Astrocyte (in vitro differentiated cells and primary cell): ENCODE measurements at places on chromosomes 4 and X.

DNA sequence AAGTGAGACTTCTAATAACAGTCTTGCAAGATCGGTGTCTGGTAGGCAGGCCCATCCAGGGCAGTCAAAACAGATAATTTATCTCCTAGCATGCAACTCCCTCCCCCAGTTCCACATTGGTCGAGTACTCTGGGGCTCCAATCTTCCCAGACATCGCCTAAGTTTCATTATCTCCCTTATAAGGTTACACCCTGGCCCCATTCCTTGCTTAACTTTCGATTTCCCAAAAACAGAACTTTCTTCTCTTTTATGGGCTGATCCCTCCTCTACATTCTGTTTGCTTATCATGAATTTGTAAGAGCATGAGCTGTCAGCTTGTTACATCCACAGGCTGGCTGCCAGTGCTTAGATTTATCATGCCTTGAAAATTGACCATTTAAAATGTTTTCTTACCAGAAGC lies 471.3 kb downstream of the TECRL start:
- H3K4me1 ChIP-seq = no peaks in the 10 kb centered on the region
- no peak for DNase-seq
- H3K4me3 ChIP-seq = no peak overlapping the region
- no peaks in the 10 kb centered on the region for H3K27me3 ChIP-seq
- H3K27ac ChIP-seq = no peak overlapping the region

- DNase-seq = no peak
- no peaks in the 10 kb centered on the region for H3K27me3 ChIP-seq
- H3K4me1 ChIP-seq = no peaks in the 10 kb centered on the region
- no peak overlapping the region for H3K27ac ChIP-seq
- no peaks in the 10 kb centered on the region for H3K36me3 ChIP-seq
Measured at GRCh38 chr4:164734484-164734883, 19.4 kb upstream of the SMIM31 start.

GRCh38 chr4:69858690-69859089 lies 1.3 kb downstream of the SULT1E1 start:
- H3K4me3 ChIP-seq = no peak overlapping the region
- no peak overlapping the region for H3K27ac ChIP-seq
- H3K36me3 ChIP-seq = no peaks in the 10 kb centered on the region
- H3K27me3 ChIP-seq = no peaks in the 10 kb centered on the region
- H3K4me1 ChIP-seq = no peaks in the 10 kb centered on the region

GRCh38 chr4:76074993-76075600 lies 588 bp downstream of the ART3 start:
- no peaks in the 10 kb centered on the region for H3K36me3 ChIP-seq
- no peak overlapping the region for H3K4me3 ChIP-seq
- no peak for DNase-seq
- no peak overlapping the region for H3K27ac ChIP-seq
- no peaks in the 10 kb centered on the region for H3K4me1 ChIP-seq

DNA sequence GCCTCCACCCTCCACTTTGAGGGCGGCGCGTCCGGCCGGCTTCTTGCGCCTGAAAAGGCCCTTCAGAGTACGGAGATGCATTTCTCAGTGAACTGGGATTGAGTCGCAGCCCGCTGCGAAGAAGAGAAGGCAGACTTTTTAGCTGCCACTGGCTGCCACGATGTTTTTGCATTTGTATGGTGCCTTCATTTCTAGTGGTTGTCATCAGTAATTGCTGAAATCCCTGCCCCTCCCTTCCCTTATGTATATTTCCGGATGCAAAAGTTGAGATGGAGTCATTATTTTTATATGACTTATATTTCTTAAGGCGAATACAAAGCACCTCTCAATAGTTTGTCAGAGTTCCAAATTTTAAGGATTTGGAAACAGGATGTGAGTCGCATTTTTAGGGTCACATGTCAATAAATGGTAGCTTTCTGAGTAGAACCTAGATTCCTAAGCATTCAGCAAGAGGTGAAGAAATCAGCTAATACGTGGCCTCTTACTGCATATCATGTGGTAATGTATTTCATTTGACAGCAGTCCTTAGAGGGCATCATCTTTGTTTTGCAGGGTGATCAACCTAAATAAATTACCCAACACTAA lies 658 bp downstream of the ATP6AP2 start:
- no peaks in the 10 kb centered on the region for H3K27me3 ChIP-seq
- peaks cover 4% of the 10 kb centered on the region for H3K4me1 ChIP-seq
- no peaks in the 10 kb centered on the region for H3K36me3 ChIP-seq
- H3K4me3 ChIP-seq = peak overlapping the region; percentile 80
- peak overlapping the region; percentile 65 for H3K27ac ChIP-seq
- peak; percentile 2 for DNase-seq

DNA sequence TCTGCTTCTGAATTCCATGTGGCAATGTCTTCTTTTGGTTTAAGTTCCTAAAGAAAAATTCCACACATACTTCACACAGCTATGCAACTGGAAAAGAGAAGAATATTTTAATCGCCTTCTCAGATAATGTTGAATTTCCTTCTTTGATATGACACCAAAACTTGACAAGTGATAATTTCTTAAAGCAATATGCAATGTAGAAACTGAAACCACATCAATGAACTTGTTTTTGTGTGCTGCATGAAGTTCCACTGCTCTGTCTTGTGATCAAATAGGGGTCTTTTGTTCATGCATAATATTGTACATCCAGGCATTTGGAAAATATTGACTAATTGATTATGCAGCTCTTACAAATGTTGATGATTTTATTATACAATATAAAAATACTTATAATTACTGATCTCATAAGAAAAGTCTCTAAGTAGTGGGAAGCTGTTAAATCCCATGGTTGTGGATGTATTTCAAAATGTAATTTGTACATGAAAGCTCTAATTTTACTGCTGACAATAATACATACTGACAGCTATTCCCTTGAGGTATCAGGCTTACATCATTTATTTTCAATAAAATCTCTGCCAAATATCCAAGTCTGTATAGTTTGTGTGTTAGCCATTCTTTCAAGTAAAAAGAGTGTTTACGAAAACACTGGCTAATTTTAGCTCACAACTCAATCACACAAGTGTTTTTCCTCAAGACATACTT lies 56.5 kb downstream of the AGA start:
- peak; percentile 14 for DNase-seq
- H3K4me3 ChIP-seq = no peak overlapping the region
- H3K36me3 ChIP-seq = no peaks in the 10 kb centered on the region
- H3K27me3 ChIP-seq = no peaks in the 10 kb centered on the region

- peak; percentile 78 for DNase-seq
- peak overlapping the region; percentile 51 for H3K27ac ChIP-seq
- H3K27me3 ChIP-seq = no peaks in the 10 kb centered on the region
- H3K4me1 ChIP-seq = peaks cover 10% of the 10 kb centered on the region
- H3K36me3 ChIP-seq = no peaks in the 10 kb centered on the region
Measured at GRCh38 chr4:74374561-74375327, 9.8 kb downstream of the EREG start.

DNA sequence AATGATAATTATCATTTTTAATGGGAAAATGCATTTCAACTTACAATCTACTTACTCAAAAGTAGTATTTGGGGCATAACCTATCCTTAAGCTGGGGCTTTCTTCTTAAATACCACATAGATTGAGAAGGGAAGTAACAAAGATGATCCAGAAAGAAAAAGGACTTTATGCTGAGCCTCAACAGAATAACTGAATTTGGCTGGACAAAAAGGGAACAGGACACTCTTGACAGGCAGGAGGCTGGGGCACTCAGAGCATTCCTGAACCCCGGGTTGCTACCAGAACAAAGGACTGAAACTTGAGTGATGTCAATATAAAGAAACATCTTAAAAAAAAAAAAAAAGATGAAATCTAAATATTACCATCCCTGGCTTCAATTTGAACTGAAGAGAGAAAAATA lies 23.9 kb downstream of the RELL1 start:
- H3K4me1 ChIP-seq = peaks cover 42% of the 10 kb centered on the region
- H3K27ac ChIP-seq = no peak overlapping the region

DNA sequence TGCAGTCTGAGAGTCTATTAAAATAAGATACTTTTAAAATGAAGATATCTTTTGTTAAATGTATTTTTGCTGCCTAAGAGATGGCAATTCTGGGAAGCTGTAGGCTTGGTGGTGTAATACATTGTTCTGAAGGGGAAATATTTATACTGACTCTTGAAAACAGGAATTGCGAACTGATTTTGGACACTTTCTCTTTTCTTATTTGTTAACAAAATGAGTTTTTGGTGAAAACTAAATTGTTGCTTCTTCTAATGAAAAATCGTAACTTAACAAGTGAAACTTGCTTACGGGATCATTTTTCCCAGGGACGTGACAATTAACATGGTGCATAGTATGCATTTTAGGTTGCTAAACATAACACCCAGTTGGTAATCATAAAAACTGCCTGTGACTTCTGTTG lies 71.0 kb downstream of the RAPGEF2 start:
- H3K4me1 ChIP-seq = peaks cover 15% of the 10 kb centered on the region
- DNase-seq = no peak
- H3K27me3 ChIP-seq = no peaks in the 10 kb centered on the region
- H3K27ac ChIP-seq = no peak overlapping the region
- no peak overlapping the region for H3K4me3 ChIP-seq

GRCh38 chr4:3700736-3701135 lies 65.4 kb upstream of the ADRA2C start:
- no peak overlapping the region for H3K4me3 ChIP-seq
- DNase-seq = no peak
- no peaks in the 10 kb centered on the region for H3K4me1 ChIP-seq
- no peaks in the 10 kb centered on the region for H3K36me3 ChIP-seq
- no peak overlapping the region for H3K27ac ChIP-seq
- peaks cover 8% of the 10 kb centered on the region for H3K27me3 ChIP-seq

DNA sequence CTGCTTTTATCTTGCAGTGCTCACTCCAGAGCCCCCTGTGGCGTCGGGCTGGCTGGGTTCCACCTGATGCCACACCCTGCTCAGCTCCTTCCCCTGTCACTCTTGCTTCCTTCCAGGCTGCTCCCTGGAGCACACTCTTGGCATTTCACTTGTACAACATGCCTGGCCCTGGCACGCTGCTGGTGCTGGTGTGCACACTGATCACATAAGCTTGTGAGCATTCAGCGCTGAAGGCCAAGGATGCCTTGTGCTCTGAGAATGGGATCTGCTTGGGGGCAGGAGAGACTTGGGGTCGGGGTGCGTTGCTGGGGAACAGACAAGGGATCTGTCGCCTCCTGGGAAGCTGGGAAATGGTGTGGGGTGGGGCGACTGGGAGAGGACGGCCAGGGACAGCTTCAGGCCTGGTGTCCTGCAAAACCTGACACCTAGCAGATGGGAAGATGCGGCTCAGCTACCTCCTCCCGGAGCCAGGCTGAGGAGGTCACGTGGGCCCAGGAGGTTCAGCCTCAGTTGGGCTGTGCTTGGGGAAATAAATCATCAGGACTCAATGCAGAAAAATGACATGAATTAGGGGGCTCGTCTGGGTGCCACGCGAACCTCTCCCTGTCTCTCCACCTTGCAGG lies 108.5 kb downstream of the PHKA2 start:
- H3K36me3 ChIP-seq = no peaks in the 10 kb centered on the region
- no peaks in the 10 kb centered on the region for H3K27me3 ChIP-seq
- no peak for DNase-seq
- no peak overlapping the region for H3K27ac ChIP-seq

DNA sequence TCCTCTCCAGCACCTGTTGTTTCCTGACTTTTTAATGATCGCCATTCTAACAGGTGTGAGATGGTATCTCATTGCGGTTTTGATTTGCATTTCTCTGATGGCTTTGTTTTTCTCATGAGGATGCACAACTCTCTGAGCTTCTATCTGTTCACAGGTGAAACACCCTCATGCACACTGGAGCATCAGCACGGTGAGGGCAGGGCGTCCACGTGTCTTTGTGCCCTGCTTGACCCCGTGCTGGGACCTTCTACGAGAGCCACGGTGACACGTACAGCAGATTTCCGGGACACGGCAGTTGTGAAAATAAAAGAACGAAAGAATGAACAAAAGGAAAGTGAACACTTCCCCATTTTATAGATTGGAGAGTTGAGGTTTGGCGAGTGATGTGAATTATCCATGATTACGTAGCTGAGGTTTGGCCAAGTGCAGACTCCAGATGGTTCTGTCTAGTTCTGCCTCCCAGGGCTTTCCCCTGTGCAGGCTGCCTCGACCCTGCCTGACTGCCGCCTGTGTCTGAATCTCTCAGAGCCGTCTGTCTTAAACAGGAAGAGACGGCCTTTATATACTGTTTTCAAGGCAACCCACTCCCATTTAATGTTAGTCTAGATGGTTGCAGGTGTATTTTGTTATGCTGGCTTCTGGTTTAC lies 67.8 kb upstream of the SORBS2 start:
- H3K4me3 ChIP-seq = no peak overlapping the region
- peaks cover 7% of the 10 kb centered on the region for H3K4me1 ChIP-seq
- H3K36me3 ChIP-seq = no peaks in the 10 kb centered on the region
- DNase-seq = no peak
- H3K27me3 ChIP-seq = no peaks in the 10 kb centered on the region

GRCh38 chrX:30795981-30796958 lies 92.8 kb downstream of the TAB3 start:
- no peak for DNase-seq
- H3K27ac ChIP-seq = no peak overlapping the region
- no peaks in the 10 kb centered on the region for H3K27me3 ChIP-seq
- no peak overlapping the region for H3K4me3 ChIP-seq
- no peaks in the 10 kb centered on the region for H3K4me1 ChIP-seq
- H3K36me3 ChIP-seq = no peaks in the 10 kb centered on the region

GRCh38 chr4:78846258-78846657 lies 70.1 kb downstream of the BMP2K start:
- no peak overlapping the region for H3K4me3 ChIP-seq
- H3K27me3 ChIP-seq = no peaks in the 10 kb centered on the region
- peaks cover 3% of the 10 kb centered on the region for H3K36me3 ChIP-seq
- no peak for DNase-seq

GRCh38 chr4:32864713-32865351 lies 2144.7 kb downstream of the PCDH7 start:
- no peaks in the 10 kb centered on the region for H3K36me3 ChIP-seq
- no peaks in the 10 kb centered on the region for H3K27me3 ChIP-seq
- H3K4me3 ChIP-seq = no peak overlapping the region

- H3K4me3 ChIP-seq = no peak overlapping the region
- no peaks in the 10 kb centered on the region for H3K4me1 ChIP-seq
- H3K36me3 ChIP-seq = no peaks in the 10 kb centered on the region
- no peaks in the 10 kb centered on the region for H3K27me3 ChIP-seq
- no peak overlapping the region for H3K27ac ChIP-seq
Measured at GRCh38 chr4:1635464-1635863, 48.6 kb downstream of the FAM53A start.

DNA sequence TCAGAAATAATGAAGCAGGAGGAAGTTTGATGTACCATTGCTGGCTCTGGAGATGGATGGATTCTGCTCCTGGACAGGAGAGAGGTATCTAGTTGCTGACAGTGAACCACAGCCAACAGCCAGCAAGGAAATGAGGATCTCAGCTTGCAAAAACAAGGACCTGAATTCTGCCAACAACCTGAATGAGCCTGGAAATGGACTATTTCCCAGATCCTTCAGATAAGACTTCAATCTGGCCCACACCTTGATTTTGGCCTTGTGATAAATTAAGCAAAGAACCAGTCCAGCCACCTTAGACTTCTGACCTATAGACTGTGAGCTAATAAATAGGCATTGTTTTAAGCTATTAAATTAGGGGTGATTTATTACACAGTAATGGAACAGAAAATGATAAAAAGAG lies 220.3 kb downstream of the ADAMTS3 start:
- H3K27me3 ChIP-seq = no peaks in the 10 kb centered on the region
- no peak for DNase-seq
- no peaks in the 10 kb centered on the region for H3K4me1 ChIP-seq
- no peak overlapping the region for H3K4me3 ChIP-seq
- no peaks in the 10 kb centered on the region for H3K36me3 ChIP-seq

GRCh38 chrX:70470850-70471289 lies 26.2 kb downstream of the DLG3 start:
- no peaks in the 10 kb centered on the region for H3K36me3 ChIP-seq
- H3K27ac ChIP-seq = no peak overlapping the region
- H3K27me3 ChIP-seq = no peaks in the 10 kb centered on the region
